Gastrocnemius medialis (tissue), 4 donors: ENCODE measurements at places on chromosomes 6 and 20. TPM values are rescaled to one million over a fixed set of nuclear protein-coding genes. Genes with fewer than 3 reads are reported as not detected.

SH3BGRL2 gene
- 9.6 TPM for total RNA-seq

ELOVL4 gene
- total RNA-seq = not detected

MACROD2 gene
- 10.2 TPM for total RNA-seq

MRS2 gene
- 41.6 TPM for total RNA-seq

DNA sequence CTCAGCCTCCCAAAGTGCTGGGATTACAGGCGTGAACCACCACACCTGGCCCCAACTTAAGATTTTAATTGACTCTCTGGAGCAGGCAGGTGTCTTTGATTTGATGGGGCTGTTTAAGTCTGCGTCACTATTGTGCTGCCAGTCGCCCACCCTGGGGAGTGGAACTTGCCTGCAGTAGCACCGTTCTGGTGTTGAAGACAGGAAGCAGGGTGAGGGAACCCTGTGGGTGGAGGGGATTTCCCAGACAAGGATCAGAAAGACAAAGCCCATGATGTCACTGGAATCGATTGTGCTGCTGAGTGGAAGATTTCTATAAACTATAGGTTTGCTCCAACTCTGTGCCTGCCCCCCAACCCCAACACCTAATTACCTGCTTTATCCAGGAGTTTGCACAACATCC lies 11.0 kb downstream of the ALDH8A1 start:
- H3K36me3 ChIP-seq = no peaks in the 10 kb centered on the region
- H3K4me1 ChIP-seq = no peaks in the 10 kb centered on the region
- no peak overlapping the region for H3K27ac ChIP-seq
- H3K4me3 ChIP-seq = no peak overlapping the region
- no peak for DNase-seq
- no peaks in the 10 kb centered on the region for H3K27me3 ChIP-seq

GRCh38 chr6:24719125-24719971 lies at the start of gene C6orf62:
Gene C6orf62, minus strand, starts transcription at chr6:24719154. Its CDS starts 486 bp downstream, at chr6:24718668.
- peaks cover 50% of the 10 kb centered on the region for H3K4me1 ChIP-seq
- no peak for DNase-seq
- peaks cover 27% of the 10 kb centered on the region for H3K36me3 ChIP-seq

DNA sequence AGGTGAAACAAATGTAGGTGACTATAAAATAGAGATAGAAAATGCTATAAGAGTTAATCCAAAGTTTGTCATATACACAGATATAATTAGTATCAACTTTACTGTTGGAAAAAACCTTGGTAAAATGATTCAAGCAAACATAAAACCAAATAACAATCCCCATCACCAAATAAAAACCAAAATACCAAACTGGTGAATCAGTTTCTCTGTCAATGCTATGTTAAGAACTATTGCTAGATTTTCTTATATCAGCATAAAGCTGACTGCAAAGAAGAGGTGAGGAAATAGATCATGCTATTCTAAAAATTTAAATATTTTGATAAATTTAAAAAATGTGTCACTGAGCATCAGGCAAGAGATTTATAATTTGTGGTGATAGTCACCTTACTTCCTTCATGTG lies 658.4 kb downstream of the PHF3 start:
- H3K4me3 ChIP-seq = no peak overlapping the region
- no peak for DNase-seq
- H3K27me3 ChIP-seq = no peaks in the 10 kb centered on the region
- H3K36me3 ChIP-seq = no peaks in the 10 kb centered on the region

DNA sequence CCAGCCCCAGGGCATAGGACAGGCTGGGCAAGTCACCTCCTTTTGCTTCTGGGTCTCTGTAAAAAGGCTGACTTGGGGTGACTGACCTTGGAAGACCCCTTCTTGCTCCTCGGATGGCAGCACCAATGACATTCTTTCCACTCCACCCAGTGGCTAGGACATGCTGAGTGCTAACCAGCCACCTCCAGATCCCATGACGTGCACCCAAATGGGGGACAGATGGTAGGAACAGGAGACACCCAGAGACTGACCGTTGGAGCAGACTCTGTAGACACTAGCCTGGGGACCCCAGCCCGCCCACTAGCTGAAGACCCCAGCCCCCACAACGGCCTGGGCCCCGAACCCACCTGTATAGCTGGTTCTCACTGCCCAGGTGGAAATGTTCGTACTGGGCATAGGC lies 38.3 kb downstream of the ANGPT4 start:
- H3K27me3 ChIP-seq = peaks cover 4% of the 10 kb centered on the region
- H3K27ac ChIP-seq = no peak overlapping the region
- H3K4me3 ChIP-seq = no peak overlapping the region
- no peaks in the 10 kb centered on the region for H3K4me1 ChIP-seq
- H3K36me3 ChIP-seq = no peaks in the 10 kb centered on the region

- H3K36me3 ChIP-seq = no peaks in the 10 kb centered on the region
- no peak overlapping the region for H3K27ac ChIP-seq
- no peaks in the 10 kb centered on the region for H3K27me3 ChIP-seq
- DNase-seq = no peak
- H3K4me1 ChIP-seq = no peaks in the 10 kb centered on the region
Measured at GRCh38 chr20:50496773-50497385, 13.3 kb upstream of the PTPN1 start.

DNA sequence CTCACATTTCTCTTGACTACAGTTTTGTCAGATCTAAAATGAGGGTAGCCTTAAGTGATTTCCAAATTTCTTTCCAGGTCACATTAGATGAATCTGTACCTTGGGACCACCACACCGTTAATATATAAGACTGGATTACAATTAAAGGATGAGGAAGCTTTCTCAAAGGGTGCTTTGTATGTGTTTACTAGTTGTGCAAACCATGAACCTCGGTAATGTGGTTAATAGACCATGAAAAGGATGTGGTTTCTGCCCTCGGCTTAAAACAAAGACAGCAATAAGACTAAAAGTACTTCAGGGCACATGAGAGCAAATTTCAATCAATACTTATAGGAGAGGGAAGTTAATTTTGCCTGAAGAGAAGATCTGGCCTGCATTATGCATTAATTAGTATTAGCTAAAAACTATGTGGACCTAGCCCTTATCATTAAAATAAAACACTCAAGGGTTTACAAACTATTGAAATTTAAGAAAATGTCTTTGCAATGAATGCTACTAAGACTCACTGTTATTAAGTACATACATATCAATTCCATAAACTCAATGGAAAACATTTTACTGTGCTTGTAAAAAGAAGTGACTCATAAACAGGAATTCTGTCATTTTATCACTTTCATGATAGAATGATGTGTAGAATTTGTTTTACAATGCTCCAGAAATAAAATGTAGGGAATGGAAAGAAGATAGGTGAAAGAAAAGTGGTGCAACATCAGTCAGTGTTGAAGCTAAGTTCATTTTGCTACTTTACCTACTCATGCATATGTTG lies 936 bp upstream of the TMX4 start:
- DNase-seq = no peak
- peak overlapping the region; percentile 91 for H3K27ac ChIP-seq
- H3K36me3 ChIP-seq = no peaks in the 10 kb centered on the region
- H3K27me3 ChIP-seq = no peaks in the 10 kb centered on the region
- no peak overlapping the region for H3K4me3 ChIP-seq
- H3K4me1 ChIP-seq = peaks cover 39% of the 10 kb centered on the region

DNA sequence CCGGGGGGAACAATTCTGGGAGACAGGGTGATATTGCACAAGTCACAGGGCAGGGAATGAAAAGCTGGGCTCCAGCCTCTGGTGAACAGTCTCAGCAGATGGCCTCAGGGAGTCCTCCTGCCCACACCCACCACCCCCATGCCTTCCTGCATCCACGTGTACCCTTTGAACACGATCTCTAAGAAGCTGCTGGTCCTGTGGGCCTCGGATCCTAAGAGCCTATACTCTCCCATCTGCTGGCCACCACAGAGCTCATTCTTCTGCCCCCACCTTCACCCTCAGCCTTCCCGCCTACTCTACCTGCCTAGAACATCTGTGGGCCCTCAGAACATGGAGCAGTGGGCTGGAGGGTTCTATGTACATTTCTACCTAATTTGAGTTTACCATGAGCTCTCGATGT lies 60.3 kb downstream of the TRERF1 start:
- H3K4me1 ChIP-seq = no peaks in the 10 kb centered on the region
- H3K27ac ChIP-seq = no peak overlapping the region
- DNase-seq = no peak
- no peaks in the 10 kb centered on the region for H3K27me3 ChIP-seq
- H3K4me3 ChIP-seq = no peak overlapping the region

DNA sequence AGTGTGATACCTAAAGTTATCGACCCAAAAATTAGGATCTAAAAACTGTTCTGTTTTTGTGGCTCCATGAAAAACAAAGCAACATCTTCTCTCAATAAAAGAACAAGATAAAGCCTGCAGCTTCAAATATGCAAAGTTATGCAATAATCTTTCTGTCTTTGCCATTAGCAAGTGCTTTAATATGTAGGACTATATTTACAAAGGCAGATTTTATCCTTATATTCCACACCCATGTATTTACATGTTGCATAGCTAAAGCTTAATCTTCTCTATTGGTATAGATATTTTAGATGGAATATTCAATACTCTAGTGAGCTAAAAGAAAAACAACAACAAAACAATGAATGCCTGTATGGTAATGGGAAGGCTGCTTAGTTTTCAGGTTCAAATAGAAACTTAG lies 628.2 kb downstream of the PHF3 start:
- no peaks in the 10 kb centered on the region for H3K36me3 ChIP-seq
- no peaks in the 10 kb centered on the region for H3K27me3 ChIP-seq
- DNase-seq = no peak
- no peak overlapping the region for H3K27ac ChIP-seq

DNA sequence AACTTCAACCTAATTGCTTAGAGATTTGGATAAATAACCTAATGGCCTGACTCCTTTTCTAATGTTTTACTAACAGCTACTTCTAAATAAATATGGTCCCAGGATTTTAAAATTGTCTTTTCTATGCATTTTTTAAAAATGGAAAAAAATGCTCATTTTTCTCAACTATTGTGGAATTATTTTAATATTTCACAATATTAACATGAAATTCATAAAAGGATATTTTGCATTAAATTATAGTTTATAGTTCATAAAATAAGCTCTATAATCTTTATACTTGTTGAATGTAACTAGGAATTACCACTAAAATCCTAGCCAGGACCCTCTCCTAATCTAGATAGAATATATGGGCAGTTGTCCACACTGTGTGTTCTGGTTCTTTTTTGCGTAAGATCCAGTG lies 37.3 kb downstream of the TBPL1 start:
- H3K4me3 ChIP-seq = no peak overlapping the region
- no peak for DNase-seq
- H3K36me3 ChIP-seq = no peaks in the 10 kb centered on the region
- H3K27me3 ChIP-seq = no peaks in the 10 kb centered on the region
- no peaks in the 10 kb centered on the region for H3K4me1 ChIP-seq
- H3K27ac ChIP-seq = no peak overlapping the region
